Kidney epithelial cell (primary cell): ENCODE measurements at places on chromosomes 7 and 10. TPM values are rescaled to one million over a fixed set of nuclear protein-coding genes. Genes with fewer than 3 reads are reported as not detected.

RBP4 gene
- not detected in 2 replicates for total RNA-seq

SLC39A12 gene
- not detected in 2 replicates for total RNA-seq

CYP2C8 gene
- total RNA-seq, result 0.21 TPM in 1 of 2 replicates, not detected in the other

CYP3A7 gene
- total RNA-seq, result not detected in 2 replicates

GRCh38 chr10:17878896-17879295, 69.7 kb downstream of the MRC1 start:
- DNase-seq, result no peak

DNA sequence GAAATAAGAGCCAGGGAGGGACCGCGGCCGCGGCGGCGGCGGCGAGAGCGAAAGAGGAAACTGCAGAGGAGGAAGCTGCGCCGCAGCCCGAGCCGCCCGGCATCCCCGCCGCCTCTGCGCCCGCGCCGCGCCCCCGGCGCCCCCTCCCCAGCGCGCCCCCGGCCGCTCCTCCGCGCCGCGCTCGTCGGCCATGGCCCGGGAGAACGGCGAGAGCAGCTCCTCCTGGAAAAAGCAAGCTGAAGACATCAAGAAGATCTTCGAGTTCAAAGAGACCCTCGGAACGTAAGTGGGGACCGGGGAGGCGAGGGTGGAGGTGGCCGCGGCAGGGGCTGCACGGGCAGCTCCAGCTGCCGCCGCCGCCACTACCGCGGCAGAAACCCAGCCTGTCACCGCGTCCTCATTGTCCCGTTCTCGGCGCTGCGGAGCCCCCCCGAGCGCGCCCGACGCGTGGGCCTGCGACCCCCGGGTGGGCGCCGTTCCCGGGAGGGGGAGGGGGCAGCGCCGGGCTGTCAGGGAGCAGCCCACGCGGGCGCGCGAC, 351 bp downstream of the CAMK1D start:
- no peak for DNase-seq

- DNase-seq, result no peak
These were observed 217.0 kb upstream of the PODXL start for GRCh38 chr7:131773413-131773812.
